ENCODE measurements at places on chromosomes 12 and 14. TPM values are rescaled to one million over a fixed set of nuclear protein-coding genes. Genes with fewer than 3 reads are reported as not detected.

The ANO2 gene
- total RNA-seq = not detected

The MYH7 gene
- 0.07 TPM for total RNA-seq

The ACVRL1 gene
- total RNA-seq = not detected

The SYNDIG1L gene
- total RNA-seq = not detected

The CCDC198 gene
- not detected for total RNA-seq

The HAL gene
- 0.25 TPM for total RNA-seq

The CHGA gene
- not detected for total RNA-seq

The POTEM gene
- not detected for total RNA-seq

The HOXC6 gene
- not detected for total RNA-seq

The PROX2 gene
- 0.23 TPM for total RNA-seq

The AHNAK2 gene
- 0.07 TPM for total RNA-seq

The CLEC6A gene
- total RNA-seq = not detected

The ARG2 gene
- total RNA-seq = 11.9 TPM

Measured in activated CD4-positive, alpha-beta T cell treated with anti-CD3 and anti-CD28 coated beads for 36 hours (primary cell).